Airway epithelial cell (primary cell): ENCODE measurements at places on chromosomes 2 and 18. TPM values are rescaled to one million over a fixed set of nuclear protein-coding genes. Genes with fewer than 3 reads are reported as not detected.

SPDYA gene
- total RNA-seq = 0.28 TPM in 2 replicates

MTCL1 gene
- total RNA-seq = 11.8 and 14.5 TPM in 2 replicates

SKOR2 gene
- not detected in 2 replicates for total RNA-seq

LMAN2L gene
- total RNA-seq = 12.8 and 13.1 TPM in 2 replicates

UGT1A3 gene
- 0.35 TPM in 1 of 2 replicates, not detected in the other for total RNA-seq

MGAT5 gene
- 19.7 and 22.0 TPM in 2 replicates for total RNA-seq

METTL8 gene
- 22.1 and 32.5 TPM in 2 replicates for total RNA-seq

TET3 gene
- 8.2 and 10.8 TPM in 2 replicates for total RNA-seq

AFF3 gene
- 0.14 and 0.28 TPM in 2 replicates for total RNA-seq

UBR3 gene
- 11.9 and 18.5 TPM in 2 replicates for total RNA-seq

FRZB gene
- 0.21 TPM in 1 of 2 replicates, not detected in the other for total RNA-seq

KYNU gene
- total RNA-seq = 22.4 and 24.9 TPM in 2 replicates

GKN1 gene
- not detected in 2 replicates for total RNA-seq
